Epithelial cell of proximal tubule (primary cell): ENCODE measurements at places on chromosomes 3 and 15.
A peak's percentile ranks its signal among the peaks of the same experiment; 100 is the strongest.

DNA sequence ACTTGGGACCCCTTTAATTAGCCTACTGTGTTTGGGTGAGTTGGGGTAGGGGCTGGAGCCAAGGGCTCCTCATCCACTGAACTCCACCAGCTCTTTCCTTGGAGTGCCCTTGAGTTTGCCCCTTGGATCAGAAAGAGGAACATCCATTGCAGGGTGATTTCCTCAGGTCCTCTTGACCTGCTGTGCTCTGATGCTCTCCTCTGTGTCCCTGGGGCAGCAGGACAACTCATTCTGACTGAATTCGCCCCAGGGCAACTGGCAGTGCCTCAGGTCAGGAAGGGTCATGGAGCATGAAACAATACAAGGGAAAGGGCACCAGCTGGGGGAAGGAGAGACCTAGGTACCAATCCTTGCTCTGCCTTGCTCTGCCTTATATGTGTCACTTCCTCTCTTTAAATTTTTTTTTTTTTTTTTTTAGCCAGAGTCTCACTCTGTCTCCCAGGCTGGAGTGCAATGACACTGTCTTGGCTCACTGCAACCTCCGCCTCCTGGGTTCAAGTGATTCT is 47.8 kb downstream of the BSN start:
- DNase-seq, result no peak

- DNase-seq, result no peak
Measured at GRCh38 chr3:58029842-58030584, 21.8 kb downstream of the FLNB start.

- no peak for DNase-seq
Measured at GRCh38 chr15:64824929-64825430, 467 bp downstream of the PIF1 start.

DNA sequence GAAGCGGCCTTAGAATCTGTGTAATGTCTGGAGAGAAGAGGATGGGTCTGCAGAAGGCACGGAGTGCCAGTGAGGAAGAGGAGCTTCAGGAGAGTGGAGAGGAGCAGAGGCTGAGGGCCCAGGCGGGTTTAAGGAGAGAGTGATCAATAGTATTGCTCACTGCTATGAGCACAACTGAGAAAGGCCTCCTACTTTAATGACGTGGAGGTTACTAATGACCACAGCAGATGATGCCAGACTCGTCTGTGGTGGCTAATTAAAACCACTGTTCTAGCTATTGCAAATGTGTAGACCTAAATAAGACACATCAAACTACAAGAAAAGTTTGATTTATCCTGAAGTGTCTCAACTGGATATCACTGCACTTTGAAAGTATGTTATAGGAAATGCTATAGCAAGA is 33.2 kb downstream of the MTMR10 start:
- no peak for DNase-seq

DNA sequence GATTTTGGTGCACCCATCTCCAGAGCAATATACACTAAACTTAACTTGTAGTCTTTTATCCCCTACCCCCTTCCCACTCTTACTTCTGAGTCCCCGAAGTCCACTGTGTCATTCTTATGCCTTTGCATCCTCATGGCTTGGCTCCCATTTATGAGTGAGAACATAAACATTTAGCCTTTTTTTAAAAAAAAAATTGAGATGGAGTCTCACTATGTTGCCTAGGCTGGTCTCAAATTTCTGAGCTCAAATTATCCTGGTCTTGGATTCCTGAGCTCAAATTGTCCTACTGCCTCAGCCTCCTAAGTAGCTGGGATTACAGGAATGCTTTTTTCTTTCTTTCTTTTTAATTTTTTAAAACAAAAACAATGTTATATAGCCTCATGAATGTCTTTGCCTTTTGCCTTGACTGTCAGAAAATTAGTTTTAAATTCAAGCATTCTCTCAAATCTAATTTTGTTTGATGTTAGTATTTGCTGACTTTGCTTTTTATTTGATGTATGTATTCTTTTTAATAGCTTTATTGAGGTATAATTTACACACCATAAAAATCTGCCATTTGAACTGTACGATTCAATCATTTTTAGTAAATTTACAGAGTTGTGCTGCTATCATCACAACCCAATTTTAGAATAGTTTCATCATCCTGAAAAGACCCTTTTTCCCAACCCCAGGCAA is 46.9 kb downstream of the NFKBIZ start:
- DNase-seq, result no peak

DNA sequence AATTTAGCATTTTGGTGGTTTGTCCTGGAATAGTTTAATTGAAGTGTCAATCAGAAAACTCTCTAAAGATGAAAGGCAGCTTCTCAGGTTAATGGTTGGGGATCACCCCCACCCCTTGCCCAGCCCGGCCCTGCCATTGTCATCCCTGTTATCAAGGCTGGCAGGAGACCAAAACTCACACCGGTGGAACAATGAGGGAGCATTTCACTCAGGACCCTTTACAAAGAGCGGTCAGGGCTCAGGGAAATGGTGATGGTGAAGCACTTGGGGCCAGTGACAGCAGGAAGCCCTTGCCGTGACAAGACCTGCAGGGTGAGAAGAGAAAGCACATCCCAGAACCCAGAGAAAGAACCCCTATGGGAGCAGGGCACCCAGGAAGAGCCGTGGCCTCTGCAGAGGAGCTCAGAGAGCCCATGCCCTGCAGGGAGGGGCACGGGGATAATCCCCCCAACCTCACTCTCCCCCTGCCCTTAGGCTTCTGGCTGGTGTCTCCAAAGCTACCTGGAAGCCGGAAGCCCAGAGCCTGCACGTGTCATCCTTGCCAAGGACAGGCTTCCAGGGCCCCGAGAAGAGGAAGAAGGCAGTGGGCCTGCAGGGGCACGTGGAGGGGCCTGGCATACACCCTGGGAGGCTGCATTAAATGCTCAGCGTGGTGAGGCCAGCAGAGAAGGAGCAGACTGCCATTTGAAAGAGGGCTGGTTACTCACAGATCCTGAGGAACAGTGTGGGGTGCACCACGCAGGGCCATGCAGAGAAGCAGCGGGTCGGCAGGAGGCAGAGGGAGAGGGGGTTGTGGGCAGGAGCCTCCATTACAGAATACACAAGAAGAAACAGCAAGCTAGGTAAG is 80.6 kb upstream of the PRR20G start:
- DNase-seq, result no peak

GRCh38 chr15:52925130-52925529 is 135.0 kb upstream of the ONECUT1 start:
- DNase-seq, result no peak

DNA sequence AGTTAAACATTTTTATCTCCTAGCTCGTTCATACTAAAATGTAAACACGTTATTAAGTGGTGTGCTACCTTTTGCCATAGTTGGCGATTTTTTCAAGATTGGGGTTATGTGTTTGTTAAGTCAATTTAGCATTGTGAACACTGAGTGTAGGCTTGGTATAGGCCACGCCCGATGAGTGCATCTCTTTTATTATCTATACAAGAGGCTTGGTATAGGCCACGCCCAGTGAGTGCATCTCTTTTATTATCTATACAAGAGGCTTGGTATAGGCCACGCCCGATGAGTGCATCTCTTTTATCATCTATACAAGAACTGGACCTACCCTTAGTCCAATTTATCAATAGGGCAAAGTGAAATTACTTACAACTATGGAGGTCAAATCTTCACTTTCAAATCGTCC is 70.4 kb downstream of the NIPA2 start:
- DNase-seq, result no peak

- no peak for DNase-seq
Measured at GRCh38 chr3:13072239-13072599, 1.0 kb downstream of the IQSEC1 start.

- no peak for DNase-seq
Measured at GRCh38 chr15:40323953-40324937, 753 bp downstream of the INAFM2 start.

DNA sequence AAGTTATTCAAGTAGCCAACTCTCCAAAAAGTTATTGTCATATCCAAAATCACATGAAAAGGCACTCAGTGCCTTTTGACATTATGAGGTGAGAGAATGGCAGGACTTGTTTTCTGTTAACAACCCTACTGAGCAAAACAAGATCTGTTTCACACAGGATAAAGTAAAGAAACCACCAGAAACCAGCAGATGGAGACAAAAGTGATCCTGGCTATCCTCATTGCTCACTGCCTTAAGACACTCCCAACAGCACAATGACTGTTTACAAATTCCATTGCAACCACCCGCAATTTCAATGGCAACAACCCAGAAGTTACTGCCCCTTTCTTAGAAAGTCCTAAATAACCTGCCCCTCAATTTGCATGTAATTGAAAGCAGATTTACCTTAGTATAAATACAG is 352.6 kb upstream of the NDN start:
- no peak for DNase-seq

GRCh38 chr15:99433757-99434450 is 131.9 kb upstream of the MEF2A start:
- no peak for DNase-seq

DNA sequence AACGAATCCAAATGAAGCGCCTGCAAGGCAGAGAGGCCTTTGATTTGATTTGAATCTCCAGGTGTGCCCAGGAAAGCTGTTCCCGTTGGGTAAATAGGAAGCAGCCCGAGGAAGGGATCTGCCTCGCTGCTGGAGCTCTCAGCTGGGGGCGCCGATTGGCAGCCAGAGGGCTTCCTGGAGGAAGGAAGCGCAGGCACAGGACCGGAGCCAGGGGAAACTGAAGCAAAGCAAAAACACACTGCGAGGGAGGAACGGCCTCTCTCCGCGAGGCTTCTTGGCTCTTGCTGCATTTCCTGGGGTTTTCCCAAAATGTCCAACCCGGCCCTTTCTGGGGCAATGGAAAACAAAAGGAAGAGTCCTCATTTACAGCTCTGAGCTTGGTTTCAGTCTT is 80.3 kb downstream of the TMEM266 start:
- no peak for DNase-seq

GRCh38 chr3:151067158-151067557 is 18.3 kb upstream of the MED12L start:
- DNase-seq, result no peak

GRCh38 chr3:197761784-197762183 is 12.1 kb downstream of the FYTTD1 start:
- no peak for DNase-seq

DNA sequence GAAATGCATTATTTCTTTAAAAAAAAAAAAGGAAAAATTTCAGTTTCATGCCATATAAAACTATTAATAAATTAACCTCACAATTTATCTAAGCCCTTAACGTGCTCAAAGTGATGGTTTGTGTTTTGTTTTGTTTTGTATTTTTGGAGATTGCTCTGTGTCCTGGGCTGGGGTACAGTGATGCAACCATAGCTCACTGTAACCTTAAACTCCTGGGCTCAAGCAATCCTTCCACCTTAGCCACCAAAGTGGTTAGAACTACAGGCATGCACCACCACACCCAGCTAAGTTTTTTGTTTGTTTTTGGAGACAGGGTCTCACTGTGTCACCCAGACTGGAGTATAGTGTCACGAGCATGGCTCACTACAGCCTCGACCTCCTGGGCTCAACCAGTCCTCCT is 180.7 kb downstream of the UBE2E2 start:
- no peak for DNase-seq

DNA sequence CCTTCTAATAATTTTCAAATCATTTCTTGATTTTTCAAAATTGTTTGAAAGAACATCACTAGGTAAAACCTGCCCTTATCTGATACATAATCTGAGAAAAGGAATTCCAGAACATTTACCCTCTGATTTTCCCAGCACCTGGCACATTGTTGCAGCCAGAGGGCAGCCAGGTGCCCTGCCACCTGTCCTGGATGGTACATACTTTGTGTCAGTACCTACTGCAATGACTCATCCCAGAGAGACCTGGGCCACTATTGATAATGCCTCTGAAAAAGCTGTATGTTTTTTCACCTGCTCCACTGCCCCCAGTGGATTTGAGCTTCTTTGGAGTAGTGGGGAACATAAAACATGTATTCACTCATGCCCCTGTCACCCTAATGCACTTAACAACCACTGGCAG is 648.9 kb upstream of the GBE1 start:
- DNase-seq, result no peak

GRCh38 chr15:92104072-92104471 is 250.6 kb downstream of the SLCO3A1 start:
- no peak for DNase-seq

- no peak for DNase-seq
Measured at GRCh38 chr3:127629467-127630403, 750 bp downstream of the PODXL2 start.

DNA sequence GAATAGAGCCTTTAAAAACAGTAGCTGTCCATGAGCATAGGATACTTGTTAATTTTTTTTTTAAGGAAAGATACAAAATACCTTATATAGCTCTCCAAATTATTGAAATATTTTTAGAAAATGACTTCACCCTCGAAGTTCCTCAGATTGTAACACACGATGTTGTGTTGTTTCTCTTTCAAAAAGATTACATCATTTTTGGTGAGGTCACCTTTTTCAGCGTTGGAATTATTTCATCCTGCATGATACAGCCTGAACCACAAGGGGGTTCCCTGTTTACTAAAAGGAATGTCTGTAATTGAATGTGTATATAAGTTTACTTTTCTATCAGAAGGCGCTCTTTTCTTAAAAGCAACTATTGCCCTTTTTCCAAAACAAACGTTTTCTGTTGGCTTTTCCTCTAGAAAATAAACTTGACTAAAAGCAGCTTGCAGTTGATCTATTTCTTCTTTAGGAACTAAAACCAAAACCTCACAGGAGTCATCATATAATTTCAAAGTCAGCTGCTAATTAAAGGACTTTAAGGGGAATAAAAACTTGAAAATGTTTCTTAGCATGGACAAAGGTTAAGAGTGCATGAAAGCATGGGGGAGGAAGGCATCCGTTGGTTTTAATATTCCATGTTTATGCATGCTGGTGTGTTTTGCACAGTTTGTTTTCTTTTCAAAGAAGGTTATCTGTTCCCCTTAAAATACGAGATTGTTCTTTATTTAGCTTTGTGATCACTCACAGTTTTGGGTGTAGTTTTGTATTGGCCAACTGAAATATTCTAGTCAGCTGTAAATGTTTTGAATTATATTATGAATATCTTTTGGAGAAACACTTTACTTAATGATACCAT is 29.4 kb downstream of the LYSMD4 start:
- peak; percentile 87 for DNase-seq

DNA sequence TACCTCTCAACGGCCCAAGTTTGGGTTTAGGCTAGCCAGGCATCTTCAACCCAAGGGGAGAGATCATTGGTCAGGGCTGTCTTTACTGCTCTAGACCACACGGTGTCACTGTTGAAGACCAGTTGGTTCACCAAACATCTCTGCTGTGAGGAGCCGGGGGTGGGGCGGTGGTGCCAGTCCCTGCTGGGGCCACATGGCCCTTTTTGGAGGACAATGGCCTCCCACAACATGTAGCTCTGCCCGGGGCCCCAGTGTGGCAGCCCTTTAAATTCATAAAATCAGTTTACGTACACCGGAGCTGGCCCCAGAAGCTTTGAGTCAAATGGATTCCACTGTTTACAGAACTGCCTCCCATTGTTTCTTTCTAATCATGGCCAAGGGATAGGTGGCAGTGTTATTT is 19.1 kb upstream of the TM4SF18 start:
- no peak for DNase-seq

- no peak for DNase-seq
Measured at GRCh38 chr3:52429779-52430415, 15.0 kb downstream of the SEMA3G start.

- no peak for DNase-seq
Measured at GRCh38 chr15:48667701-48668100, 22.2 kb upstream of the FBN1 start.

GRCh38 chr3:180417241-180417640 is 184.7 kb upstream of the TTC14 start:
- DNase-seq, result no peak
